ENCODE measurements at places on chromosomes 7 and 10.

- DNase-seq, result no peak
Measured at GRCh38 chr7:134954197-134955082, 31.9 kb upstream of the AGBL3 start.

- no peak for DNase-seq
Measured at GRCh38 chr7:22356701-22357310, at the start of gene RAPGEF5. Gene RAPGEF5, minus strand, starts transcription at chr7:22357154. Its CDS starts 94 bp downstream, at chr7:22357060.

DNA sequence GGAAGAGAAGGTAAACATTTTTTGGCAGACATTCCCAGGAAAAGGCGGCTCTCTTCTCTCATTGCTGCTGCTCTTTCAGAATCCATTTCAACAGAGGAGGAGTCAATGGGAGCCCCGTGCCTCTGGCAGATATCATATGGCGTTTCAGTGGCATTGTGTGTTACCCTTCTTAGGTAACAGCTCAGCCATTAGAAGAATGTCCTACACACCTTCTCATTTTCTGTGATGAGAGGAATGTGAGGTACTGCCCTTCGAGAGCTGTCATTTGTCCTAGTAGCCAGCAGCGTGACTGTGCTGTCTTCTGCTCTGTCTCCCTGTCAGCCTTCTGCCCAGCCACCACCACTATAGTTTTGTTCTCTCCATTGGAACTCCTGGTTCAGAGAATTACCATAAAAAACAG is 102.4 kb downstream of the EGFR start:
- DNase-seq, result no peak

- DNase-seq, result no peak
Measured at GRCh38 chr7:106357675-106358074, 72.9 kb upstream of the NAMPT start.

DNA sequence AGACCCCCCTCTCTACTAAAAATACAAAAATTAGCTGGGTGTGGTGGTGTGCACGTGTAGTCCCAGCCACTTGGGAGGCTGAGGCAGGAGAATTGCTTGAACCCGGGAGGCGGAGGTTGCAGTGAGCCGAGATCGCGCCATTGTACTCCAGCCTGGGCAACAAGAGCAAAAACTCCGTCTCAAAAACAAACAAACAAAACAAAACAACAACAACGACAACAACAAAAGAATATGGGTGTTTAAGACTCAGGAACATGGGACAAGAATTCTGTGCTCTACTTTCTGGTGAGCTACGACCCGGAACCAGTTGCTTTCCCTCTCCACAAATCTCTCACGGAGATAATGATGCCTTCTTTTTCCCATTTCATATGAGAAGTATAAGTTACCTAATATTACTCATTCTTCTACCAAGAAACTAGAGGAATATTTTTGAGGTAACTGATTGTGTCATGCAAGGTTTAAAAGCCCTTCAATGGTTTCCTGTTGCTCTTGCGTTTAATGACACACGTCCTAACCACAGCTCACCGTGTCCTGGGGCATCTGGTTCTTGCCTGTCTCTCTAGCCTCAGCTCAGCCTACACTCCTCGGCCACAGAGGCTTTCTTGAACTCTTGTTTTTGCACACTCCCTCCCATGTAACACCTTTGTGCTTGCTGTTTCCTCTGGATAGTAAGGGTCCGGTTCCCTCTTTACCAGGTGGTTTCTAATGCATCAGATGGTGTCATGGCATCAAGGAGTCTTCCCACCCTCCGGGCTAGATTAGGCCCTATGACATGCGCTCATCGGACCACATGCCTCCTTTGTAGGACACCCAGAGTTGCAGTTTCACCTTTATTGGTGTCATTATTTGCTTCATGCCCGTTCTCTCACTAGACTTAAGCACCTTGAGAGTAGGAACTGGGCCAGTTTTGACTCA is 67.5 kb downstream of the PFKFB3 start:
- DNase-seq, result peak; percentile 25

DNA sequence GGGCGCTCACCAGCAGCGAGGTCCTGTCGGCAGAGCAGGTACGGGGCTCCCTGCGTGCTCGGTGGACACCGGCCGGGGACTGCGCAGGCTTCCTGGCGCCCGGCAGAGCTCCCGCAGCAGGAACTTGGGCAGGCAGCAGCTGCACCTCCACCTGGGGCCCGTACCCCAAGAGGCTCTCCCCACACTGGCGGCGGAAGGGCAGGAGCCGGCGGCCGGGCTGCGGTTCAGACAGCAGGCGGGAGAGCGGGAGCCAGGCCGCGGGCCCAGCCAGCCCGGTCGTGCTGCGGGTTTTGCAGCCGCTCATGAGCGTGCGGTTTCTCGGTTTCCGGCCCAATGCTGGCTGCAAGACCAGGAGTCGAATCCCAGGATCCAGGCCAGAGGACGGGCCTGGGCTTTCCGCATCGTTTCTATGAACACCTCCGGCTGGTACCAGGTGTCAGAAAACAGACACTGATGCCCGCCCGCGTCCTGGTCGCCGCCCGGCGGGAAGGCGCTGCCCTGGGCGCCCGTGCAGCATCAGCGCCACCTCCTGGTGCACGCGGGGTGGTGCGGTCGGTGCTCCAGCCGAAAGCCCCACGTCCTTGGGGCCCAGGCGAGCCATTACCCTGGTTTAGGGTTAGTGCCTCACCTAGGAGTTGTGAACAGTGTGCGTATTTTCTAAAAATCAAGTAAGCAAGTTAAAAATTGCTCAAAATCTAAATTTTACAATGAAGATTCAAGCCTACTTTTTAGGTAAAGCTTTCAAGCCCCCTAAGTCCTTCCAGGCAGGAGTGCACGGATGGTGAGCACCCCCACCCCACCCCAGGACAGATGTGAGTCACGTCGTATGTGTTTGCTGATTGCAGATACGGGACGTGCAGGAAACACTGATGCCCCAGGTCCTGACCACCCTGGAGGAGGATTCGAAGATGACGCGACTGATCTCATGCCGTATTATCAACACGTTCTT is 47.4 kb upstream of the PRKAR1B start:
- peak; percentile 16 for DNase-seq

DNA sequence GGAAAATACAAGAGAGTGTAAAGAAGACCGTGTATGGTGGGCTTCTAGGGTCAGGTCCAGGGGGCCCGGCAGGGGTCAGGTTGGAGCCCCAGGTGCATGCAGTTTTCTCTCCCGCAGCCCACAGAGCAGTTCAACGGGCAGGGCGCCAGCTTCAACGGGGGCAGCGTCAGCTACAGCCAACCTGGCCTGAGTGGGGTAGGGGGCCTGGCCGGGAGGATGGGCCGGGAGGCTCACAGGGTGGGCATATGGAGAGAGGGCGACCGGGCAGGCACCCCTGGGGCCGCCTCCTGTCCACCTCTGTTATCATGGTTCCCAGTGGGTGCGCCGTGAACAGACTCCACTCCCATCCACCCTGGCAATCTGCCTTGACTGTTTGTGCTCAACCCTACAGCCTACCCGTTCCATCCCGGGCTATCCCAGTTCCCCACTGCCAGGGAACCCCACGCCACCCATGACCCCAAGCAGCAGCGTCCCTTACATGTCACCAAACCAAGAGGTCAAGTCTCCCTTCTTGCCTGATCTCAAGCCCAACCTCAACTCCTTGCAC is 11.5 kb downstream of the ZMIZ2 start:
- no peak for DNase-seq

- DNase-seq, result no peak
Measured at GRCh38 chr7:110522761-110523200, 568.1 kb upstream of the LRRN3 start.

Data from activated CD8-positive, alpha-beta memory T cell treated with anti-CD3 and anti-CD28 coated beads for 1 hour (primary cell).